ENCODE measurements at places on chromosomes 2 and 18.

DNA sequence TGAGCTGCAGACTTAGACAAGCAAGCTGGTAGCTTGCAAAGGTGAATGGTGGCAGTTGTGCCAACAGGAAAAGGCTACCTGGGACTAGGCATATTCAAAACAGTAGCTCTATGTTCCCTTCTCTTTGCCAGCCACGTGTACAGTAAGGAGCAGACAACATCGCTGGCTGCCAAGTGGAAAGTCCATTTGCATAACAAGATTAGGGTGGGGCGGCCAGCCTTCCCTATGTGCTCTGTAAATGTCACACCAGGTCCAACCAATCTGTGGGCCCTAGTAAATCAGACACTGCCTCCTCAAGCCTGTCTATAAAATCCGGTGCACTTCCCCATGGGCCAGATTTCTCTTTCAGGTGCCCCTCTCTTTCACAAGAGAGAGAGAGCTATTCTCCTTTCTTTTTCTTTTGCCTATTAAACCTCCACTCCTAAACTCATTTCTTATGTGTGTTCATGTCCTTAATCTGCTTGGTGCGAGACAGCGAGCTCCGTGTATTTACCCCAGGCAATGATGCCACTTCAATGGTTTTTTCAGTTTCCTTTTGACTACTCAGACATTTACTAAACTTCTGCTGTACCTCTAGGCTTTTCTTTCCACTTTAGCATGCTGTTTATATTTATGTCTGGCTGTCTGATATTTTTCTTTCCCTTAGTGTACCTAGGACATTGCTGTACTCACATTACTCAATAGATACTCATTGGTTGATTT lies 297.4 kb upstream of the GCFC2 start:
- DNase-seq: peak; percentile 5

GRCh38 chr2:44736270-44736942 lies 205.1 kb upstream of the SIX3 start:
- DNase-seq: peak; percentile 3

DNA sequence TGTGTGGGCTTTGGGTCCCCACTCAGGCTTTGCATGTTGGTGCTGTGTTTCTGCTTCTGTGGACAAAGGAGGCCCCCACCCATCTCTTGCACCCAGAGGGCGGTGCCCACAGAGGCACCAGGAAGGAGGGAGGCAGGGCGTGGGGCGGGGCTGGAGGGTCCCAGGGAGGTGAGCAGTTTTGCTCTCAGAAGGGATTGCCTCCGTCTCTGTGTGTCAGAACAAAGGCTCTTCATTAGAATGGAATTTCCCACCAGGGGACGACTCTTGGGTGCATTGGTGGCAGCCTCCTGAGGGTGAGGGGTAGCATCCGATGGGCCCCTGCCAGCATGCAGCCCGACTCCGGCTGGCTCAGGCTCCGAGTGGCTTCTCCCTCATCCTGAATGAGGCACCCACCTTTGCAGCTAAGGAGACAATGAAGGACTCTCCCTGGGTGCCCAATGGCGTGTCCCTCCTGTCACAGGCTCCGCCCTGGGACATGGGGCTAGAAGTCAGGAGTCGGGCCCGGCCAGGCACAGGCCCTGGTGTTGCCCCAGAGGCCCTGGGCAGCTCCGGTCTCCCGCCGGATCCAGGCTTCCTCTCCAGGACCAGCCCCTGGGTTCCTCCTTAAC lies 7.0 kb upstream of the ERFE start:
- no peak for DNase-seq

DNA sequence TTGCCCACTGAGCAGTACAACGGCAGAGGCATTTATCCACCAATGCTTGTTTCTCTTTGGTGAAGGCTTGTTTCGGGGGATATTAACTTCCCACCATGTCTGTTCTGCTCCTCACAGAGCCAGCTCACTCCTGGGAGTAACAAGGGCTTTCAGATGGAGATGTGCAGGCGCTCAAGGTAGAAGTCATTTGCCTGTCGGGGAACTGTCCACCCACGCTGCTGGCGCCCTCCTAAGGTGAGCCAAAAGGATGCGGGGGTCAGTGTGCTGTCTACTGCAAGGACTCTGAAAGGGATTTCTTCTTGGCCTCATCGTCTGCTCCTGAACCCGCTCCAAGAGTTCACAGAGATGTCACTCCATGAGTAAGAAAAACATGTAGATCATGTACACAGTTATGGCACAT lies 57.0 kb upstream of the CYRIA start:
- DNase-seq: peak; percentile 4
